NCI-H2227 treated with DMSO at 0.1 percent for 48 hours (cell line): ENCODE measurements at places on chromosomes 2 and 18.
A peak's percentile ranks its signal among the peaks of the same experiment; 100 is the strongest.

GRCh38 chr18:48445540-48445939 is 36.4 kb upstream of the ZBTB7C start:
- peak; percentile 44 for DNase-seq

DNA sequence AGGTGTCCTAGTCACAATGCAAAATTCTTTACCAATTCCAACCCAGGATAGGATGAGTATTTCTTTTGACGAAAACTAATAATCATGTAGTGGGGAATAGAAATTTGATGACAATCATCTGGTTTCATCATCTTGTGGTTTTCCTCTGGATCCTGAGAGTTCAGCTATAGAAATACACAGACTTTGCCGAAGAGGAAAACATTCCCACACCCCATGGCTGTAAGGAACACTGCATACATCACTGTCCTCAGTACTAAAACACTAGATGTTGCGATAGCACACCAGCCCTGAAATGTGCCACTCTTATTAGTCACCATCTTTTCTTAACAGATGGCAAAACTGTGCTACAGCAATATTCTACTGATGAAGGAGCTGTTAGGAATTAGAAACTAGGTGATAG is 29.4 kb downstream of the CERKL start:
- no peak for DNase-seq

GRCh38 chr2:31137211-31138036 is 816 bp downstream of the GALNT14 start:
- no peak for DNase-seq

- DNase-seq = no peak
These were observed 636.2 kb upstream of the CHAC2 start for GRCh38 chr2:53131416-53131815.

GRCh38 chr2:101386599-101387150 is 628 bp downstream of the CREG2 start:
- DNase-seq = no peak

- DNase-seq = no peak
These were observed 71.8 kb upstream of the LRATD1 start for GRCh38 chr2:14560716-14561115.

GRCh38 chr18:38883111-38883510 is 1317.5 kb upstream of the CELF4 start:
- DNase-seq = no peak

- no peak for DNase-seq
These were observed 235.0 kb upstream of the HNMT start for GRCh38 chr2:137729305-137729704.

DNA sequence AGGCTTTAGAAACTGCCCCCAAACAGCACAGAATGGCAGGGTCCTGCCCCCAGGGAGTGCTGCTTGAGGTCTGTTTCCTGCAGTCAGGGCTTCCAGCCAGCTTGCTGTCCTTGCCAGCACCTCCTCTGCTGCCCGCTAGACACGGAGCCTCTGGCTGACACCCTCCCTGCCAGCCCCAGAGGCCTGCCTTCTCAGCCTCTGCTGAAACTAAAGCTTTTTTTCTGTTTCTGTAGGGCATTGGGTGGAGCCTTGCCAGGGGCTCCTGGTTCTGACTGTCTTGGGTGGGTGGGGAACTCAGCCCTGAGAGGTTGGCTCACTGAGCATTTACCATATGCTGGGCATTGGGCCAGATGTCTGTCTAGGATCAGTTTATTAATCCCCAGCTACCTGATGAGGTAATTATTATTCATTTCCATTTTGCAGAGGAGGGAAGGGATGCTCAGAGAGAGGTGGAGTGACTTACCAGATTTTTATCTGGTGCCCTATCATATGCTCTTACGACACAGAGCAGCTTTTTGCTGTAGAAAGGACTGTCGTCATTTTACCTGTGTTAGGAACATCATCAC is 35.4 kb downstream of the INPP4A start:
- no peak for DNase-seq

DNA sequence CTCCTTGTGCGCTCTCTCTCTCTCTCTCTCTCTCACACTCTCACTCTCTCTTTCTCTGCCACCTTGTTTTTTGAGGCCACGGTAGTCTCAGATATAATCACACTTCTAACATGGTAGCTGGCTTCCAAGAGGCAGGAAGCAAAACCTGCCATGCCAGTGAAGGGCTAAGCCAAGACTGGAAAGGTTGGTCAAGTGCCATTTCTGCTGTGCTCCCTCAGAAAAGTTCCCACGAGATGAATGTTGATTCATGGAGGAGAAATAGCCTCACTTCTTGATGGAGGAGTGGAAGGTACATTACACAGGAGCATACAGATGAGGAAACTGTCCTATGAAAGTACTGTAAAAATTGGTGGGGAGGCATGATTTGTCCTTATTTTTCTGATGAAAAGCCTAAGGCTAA is 237.9 kb downstream of the XIRP2 start:
- no peak for DNase-seq

GRCh38 chr2:111702804-111703196 is 181.2 kb downstream of the ANAPC1 start:
- DNase-seq = no peak

DNA sequence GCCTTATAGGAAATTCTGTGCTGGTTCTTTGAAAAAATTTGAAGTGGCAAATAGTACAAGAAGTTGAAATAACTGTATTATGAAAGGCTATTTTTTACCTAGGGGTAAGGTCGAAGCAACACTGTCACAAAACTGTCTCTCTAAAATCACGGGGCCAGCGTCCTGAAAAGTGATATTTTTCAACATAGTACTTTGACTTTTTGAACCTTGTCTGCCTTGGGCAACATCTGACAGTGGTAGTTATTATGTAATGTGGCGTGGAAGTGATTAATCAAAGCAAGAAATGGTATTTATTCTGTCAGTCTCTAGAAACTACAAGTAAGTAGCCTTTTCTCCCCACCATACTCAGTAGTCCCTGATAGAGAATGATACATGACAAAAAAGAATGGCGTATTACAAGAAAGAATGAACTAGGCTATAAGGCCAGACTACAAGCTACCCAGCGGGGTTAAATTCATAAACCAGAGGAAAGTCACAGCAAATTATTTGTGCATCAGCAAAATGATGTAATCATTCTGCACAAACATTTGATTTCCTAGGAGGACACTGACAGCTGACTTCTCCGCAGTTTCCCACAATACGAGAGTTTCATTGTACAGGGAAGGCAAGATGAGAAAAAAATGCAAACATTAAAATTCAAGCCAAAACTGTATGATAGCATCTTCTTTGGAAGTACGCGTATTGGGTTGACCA is 9.8 kb downstream of the GEN1 start:
- no peak for DNase-seq

- no peak for DNase-seq
These were observed 149.3 kb downstream of the HAUS1 start for GRCh38 chr18:46253498-46253897.

- DNase-seq = no peak
These were observed 10.0 kb upstream of the DES start for GRCh38 chr2:219408204-219408603.

GRCh38 chr2:232491139-232491780 is 3.6 kb upstream of the ECEL1 start:
- no peak for DNase-seq

GRCh38 chr2:191070276-191070675 is 56.3 kb upstream of the STAT1 start:
- no peak for DNase-seq

GRCh38 chr2:195562570-195563566 is 94.2 kb upstream of the SLC39A10 start:
- no peak for DNase-seq

DNA sequence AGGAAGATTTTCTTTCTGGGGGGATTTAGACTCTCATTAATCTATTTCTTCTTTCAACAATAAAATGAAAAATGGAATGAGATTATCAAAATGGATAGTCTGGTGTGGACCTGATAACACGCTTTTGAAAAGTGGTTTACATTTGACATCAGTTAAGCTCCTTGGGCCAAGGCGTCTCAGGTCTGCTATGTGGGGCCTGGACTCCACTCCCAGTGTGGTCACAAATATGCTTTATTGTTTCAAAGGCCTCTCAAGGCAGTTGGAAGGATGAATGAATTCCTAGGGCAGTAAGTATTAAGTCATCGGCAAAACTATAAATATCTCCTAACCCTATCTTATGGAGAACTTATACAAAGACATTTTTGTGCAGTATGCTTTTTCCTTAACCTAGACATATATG is 74.5 kb downstream of the ETAA1 start:
- DNase-seq = no peak

GRCh38 chr2:158004126-158004764 is 97.4 kb upstream of the UPP2 start:
- no peak for DNase-seq

- DNase-seq = no peak
These were observed 681.3 kb upstream of the CDH2 start for GRCh38 chr18:28858248-28858647.

DNA sequence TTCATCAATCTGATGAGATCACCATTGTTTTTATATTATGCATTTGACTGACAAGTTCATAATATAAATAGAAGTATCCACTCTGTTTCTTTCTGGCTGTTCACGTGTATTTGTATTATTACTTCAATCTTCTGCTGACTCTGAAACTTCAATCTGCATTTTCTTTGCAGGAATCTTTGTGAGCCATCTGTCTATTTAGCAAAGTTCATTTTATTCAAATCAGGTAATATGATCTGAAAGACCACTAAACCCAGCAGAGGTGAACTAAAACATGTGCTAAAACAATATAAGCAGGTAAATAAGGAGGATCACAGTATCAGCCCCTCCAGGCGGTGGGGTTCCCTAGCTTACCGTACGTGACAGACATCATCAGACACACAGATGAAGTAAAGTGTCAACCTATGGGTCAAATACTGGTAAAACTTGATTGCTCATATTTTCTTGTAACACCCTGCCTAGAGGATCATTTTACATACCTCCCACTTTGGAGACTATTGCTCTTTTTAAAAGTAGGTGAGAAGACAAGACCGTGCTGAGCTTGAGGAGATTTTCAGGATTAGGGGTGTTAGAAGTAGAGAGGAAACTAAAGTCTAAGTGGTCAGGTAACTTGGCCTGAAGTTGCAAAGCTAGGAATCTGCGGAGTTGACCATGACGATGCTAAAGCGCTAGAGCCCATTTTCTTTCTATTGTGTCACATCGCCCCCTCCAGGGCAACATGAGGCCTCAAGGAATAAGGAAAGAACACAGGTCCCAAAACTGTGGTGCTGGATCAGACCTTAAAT is 9.0 kb downstream of the DTNB start:
- peak; percentile 54 for DNase-seq

GRCh38 chr18:74438091-74438490 is 19.0 kb downstream of the DIPK1C start:
- DNase-seq = no peak

- DNase-seq = peak; percentile 18
These were observed 226.9 kb downstream of the TMEM163 start for GRCh38 chr2:134491771-134492441.

DNA sequence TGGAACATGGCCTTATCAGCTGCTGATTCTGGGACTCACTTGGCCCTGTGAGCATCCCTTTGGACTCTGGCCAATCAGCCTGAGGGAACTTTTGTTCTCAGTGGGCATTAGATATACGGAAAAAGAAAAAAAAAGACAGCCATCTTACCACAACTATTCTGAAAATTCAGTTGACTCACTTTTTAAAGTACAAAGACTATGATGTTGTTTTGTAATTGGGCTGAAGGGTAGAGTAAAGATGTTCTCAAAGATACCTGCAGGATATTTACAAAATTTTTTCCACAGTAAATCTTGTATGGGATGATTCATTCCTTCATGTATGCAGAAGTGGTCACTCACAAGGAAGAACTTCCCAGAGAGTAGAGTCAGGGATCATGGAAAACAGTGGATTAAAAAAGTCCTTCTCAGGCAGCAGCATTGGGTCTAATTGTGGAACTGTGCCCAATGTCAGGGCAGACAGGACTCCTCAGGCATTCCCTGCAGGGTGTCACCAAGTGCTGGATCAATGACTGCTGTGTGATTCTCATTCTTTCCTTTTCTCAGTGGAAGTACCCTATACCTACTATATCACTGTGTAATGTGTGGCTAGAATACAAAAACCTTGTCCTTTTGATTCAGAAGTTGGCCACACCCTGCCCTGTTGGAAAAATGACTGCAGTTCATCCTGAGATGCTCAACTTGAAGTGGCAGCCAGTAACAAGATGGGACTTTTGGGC is 35.4 kb downstream of the SULT1C4 start:
- no peak for DNase-seq

- DNase-seq = no peak
These were observed 23.7 kb downstream of the ELMOD3 start for GRCh38 chr2:85378257-85378656.

GRCh38 chr2:100126897-100127401 is 15.4 kb downstream of the AFF3 start:
- no peak for DNase-seq

GRCh38 chr2:43343573-43344304 is 117.3 kb upstream of the ZFP36L2 start:
- no peak for DNase-seq

DNA sequence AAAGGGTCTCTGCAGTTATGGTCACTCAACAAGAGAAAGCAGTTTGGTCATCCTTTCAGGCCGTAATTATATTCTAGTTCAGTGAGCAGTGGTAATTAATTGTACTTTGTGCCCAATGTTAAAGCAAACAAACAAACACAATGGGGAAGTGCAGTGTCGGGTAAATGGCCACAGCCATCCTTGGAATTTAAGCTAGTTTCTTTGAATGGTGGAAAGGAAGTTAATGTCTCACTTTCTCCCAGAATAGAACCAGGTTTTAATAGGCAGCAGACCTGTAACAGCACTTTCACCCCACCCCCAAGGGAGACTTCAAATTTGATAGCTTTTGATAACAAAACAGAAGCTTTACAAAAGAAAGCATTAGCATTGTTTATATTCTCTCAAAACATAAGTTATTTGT is 20.0 kb upstream of the ITGAV start:
- DNase-seq = peak; percentile 22

- DNase-seq = no peak
These were observed 248.9 kb upstream of the THUMPD2 start for GRCh38 chr2:40027968-40028367.
